A172 (cell line): ENCODE measurements at places on chromosomes 2 and 18. TPM values are rescaled to one million over a fixed set of nuclear protein-coding genes. Genes with fewer than 3 reads are reported as not detected.
A peak's percentile ranks its signal among the peaks of the same experiment; 100 is the strongest.

The KATNAL2 gene
- 3.7 and 5.1 TPM in 2 replicates for total RNA-seq

The FASTKD2 gene
- 62.4 and 77.4 TPM in 2 replicates for total RNA-seq

The AP1S3 gene
- 8.9 and 27.7 TPM in 2 replicates for total RNA-seq

The SERPINB12 gene
- not detected in 2 replicates for total RNA-seq

The GLI2 gene
- total RNA-seq, result 4.6 and 4.7 TPM in 2 replicates

The RUFY4 gene
- total RNA-seq, result not detected in 2 replicates

The BIN1 gene
- 114 and 117 TPM in 2 replicates for total RNA-seq

The CAPN14 gene
- not detected in 2 replicates for total RNA-seq

The DSG3 gene
- total RNA-seq, result 0.07 TPM in 1 of 2 replicates, not detected in the other

- DNase-seq, result no peak
Observed at GRCh38 chr2:65075176-65075575, 19.0 kb downstream of the CEP68 start.

GRCh38 chr2:179222076-179222475 lies 42.6 kb downstream of the SESTD1 start:
- DNase-seq, result no peak

GRCh38 chr18:71760541-71760940 lies 783.6 kb downstream of the CBLN2 start:
- no peak for DNase-seq

GRCh38 chr2:101961338-101962191 lies 30.2 kb upstream of the IL1R2 start:
- DNase-seq, result no peak

DNA sequence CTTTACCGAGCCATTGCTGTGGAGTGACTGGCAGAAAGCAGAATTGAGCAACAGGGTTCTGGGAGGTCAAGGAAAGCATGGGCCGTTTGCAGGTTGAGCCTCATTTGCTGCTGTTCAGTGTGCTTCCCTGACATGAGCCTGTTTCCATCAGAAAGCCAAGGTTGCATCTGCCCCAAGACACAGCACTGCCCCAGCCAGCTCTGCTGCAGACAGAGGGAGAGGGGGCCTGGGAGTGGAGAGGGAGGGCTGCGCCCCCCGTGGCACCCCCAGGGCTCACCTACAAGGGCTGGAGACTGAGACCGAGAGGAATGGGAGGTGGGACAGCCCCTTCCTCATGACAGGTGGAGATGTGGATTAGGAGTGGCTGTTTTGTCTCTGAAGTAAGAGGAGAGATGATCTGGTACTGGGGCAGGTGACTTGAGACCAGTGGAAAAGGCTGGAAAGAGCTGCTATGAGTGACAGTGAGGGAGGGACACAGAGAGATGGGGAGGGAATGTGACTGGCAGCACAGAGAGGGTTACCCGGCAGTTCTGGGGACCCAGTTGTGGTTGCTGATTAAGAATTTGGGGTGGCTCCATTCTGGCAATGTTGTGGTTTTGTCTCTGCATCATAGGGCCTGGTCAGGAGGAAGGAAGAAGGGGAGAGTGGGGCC lies 218.0 kb downstream of the DYSF start:
- no peak for DNase-seq

DNA sequence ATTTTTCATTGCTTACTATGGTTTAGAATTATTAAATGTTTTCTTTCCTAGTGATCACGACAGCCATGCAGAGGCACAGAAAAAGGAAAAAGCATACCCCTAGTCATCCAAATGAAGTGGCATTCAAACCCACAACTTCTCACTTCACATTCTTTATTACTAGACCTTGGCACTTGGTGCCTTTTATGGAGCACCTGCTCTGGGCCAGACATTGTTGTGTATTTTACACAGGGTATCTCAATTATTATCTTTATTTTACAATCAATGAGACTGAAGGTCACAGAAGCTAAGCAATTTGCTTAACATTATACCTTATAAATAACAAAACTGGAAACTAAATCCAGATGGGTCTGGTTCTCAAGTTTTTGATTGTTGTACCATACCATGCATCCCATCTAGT lies 235.3 kb downstream of the LRATD1 start:
- no peak for DNase-seq

- DNase-seq, result peak; percentile 97
Observed at GRCh38 chr2:219406861-219407230, 11.3 kb upstream of the DES start.

DNA sequence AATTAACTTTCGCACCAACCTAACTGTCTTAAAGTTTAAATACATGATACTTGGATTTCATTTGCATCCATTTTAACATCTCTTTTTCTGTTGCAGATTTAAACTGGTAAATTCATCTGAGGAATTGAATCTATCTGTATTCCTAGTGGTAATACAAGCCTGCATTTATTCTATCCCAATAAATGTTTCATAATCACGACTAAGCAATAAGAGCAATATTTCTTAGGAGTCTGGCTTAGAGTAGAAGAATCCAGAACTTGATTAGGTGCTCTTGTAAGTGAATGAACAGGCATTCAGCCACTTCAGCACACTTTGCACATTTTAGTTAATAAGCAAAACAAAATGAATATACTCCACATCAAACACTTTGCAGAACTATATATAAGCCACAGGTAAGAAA lies 27.0 kb downstream of the MSH6 start:
- no peak for DNase-seq

GRCh38 chr2:162091325-162092007 lies 17.5 kb upstream of the DPP4 start:
- DNase-seq, result peak; percentile 73

DNA sequence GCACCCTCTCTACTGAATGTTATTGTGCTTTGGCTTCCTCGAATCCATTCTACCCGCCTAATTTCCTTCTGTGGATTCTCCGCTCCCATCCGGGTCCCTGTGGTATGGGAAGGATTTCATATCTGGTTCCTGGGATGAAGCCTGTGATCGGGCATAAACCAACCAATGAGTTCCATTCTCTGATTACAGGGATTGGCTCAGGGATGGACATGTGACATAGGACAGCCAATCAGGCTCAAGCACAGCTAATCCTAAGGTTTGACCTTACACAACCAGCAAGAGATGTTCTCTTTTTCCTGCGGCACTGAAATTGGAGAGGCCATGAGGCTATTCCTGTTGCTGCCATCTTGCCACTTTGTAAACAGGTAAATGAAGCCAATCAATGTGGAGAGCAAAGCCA lies 168.1 kb upstream of the SMAD2 start:
- DNase-seq, result no peak

DNA sequence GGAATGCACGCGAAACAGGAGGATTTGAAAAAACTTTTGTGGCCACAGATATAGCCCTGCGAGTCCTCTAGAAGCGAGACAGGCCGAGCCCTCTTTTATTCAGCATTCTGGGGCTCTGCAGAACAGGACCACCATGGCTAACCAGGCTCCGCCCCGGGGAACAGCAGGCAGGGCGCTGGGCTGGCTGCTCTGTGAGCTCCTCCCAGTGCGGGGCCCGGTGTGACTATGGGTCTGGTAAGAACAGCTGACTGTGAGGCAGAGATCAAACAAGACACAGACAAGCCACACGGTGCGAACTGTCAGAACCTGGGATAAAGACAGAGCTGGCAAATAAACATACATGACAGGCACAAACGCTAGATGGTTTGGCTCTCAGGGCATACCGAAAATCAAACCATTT lies 15.5 kb downstream of the PXDN start:
- no peak for DNase-seq

DNA sequence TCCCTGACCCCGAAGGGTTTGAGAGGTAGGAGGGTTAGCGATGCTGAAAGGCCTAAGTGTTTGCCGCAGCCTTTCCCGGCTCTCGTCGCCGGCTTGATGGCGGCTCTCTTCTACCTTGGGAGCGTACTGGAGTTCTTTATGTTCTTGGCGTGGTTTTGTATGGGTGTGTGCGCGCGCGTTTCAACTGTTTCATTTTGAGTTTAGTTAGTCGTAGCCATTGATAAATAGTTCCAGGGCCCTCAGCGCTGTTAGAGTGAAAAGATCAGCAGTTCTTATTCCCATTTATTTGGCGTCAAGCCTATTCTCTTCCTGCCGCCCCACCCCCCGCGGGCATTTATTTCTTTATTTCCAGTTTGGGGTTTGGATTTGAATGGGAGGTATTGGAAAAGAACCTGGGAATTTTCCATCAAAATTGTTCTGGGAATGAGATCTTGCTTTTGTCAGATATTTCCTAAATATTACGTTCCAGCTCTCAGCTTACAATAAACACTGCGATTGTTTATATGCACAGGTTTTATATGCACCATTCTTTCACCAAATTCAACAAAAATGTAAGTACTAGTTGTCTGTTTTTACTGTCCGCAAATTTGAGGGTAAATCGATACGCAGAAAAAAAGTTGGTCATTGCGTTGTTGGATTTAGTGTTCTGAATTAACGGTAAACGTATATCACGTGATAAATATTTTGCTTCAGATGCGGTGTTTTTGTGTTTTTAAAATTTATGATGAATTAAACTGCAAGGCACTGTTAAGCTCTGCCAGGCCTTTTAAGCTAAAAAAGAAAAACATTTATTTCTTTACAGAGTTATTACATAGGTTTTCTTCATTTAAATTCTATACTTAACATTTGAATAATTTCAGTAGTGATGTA lies 954 bp downstream of the CCNT2 start:
- peak; percentile 29 for DNase-seq

- no peak for DNase-seq
Observed at GRCh38 chr2:241924069-241924908, 54.8 kb downstream of the RTP5 start.

DNA sequence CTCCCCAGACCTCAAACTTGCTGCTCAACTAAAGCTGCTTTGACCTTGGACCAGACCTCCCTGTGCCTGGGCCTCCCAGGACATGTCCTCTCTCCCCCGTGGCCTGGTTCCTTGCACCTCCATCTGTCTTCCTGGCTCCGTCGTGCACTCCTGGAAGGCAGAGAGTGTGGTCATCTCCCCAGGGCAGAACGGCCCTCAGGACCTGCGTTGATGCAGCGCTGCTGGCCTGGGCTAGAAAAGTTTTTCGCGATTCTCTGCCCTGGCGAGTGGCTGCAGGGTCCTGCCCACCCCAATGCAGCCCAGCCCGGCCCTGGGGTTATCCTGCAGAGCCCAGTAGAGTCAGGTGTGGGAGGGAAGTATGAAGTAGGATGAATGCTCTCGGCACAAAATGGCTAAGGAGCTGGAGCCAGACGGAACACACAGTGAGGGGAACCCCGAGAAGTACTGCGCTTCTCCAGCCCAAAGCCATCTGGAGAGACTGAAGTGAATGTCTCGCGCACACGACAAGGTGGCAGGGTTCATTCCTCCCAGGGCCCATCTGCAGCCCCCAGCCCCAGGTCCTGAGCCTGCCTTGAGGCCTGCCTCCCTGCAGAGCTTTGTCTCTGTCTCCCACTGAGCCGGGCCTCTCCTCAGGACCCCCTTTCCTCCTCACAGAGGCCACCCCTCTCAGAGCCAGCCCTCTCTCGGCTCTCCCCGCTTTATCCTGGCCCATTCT lies 41.7 kb downstream of the ATOH8 start:
- no peak for DNase-seq

- DNase-seq, result no peak
Observed at GRCh38 chr2:165283342-165283741, 44.1 kb downstream of the SCN2A start.

DNA sequence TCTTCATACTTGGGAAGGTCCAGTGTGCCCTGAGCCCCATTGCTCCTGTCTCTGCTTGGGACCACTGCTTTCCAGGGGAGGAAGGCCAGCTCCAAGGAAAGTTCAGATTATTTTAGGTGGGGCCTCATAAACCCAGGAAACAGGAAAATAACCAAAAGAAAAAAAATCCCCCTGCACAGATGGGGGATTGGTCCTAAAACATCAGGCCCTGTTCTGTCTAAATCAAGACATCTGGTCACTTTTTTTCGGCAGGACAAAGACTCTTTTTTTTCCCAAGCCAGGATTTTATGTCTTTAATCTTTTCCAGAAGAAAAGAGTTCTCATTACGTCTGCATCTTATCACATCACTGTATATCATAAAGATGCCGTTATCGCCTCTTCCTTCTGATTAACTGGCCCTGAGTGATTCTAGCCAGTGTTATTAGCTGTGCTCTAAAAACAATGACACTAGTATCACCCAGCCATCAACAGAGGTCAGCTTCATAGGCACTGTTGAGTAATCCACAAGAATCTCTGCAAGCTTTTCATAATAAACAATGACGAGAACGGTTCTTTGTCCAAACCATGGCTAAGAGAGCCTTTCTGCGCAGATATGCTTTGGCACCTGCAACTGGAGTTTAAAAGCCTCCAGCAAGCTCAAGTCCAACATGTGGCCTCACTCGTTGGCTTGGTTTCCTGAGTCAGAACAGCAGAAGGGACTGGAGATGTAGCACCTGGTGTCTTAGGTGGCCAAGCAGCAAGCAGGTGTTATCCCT lies 138.2 kb downstream of the VAPA start:
- no peak for DNase-seq
